Fibroblast of mammary gland (primary cell): ENCODE measurements at places on chromosomes 2 and 18.
A peak's percentile ranks its signal among the peaks of the same experiment; 100 is the strongest.

DNA sequence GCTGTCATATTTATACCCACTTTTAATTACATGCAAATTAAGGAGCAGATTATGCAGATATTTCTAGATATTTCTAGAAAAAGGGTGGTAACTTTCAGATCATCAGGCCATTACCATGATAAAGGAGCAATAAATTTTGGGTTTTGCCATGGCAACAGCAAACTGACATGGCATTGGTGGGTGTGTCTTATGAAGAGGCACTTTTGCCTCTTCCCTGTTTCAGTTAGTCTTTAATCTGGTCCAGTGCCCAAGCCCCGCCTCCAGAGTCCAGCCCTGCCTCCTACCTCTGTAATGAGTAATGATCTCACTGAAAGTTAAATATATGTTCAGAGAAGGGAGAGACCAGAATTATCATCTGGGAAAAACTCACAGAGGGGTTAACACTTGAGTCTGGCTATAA is 124.8 kb downstream of the SCG2 start:
- no peak for DNase-seq

- no peak for DNase-seq
Observed at GRCh38 chr2:240200230-240201051, 60.0 kb upstream of the OTOS start.

- DNase-seq: no peak
Observed at GRCh38 chr2:217872319-217872718, 130.5 kb downstream of the TNS1 start.

DNA sequence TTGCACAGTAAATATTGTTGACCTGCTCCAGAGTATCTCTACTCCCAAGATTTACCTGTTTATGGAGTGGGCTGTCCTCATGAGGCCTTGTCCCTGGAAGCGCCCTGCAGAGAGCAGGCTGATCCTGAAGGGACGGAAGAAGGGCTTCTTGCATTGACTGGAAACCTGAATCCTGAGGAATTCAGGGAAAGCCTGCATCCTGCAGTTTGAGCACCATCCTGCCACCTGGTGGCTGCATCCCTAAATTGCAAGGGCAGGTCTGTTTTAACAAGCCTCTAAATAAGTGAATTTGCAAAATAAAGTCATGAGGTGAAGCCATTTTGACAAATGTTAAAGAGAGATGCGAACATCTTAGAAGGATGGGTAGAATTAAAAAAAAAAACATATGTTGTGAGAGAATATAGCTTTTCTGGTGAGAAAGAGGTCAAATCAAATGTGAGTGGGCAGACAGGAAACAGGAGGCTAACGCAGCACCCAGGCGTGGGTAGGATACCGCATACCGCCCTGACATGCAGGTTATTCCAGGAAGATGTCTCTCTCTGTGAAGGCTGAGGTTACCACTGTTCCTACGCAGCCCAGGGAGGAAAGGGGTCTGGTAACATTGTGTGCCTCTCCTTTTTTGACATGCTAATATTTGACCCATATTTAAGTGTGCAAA is 754.9 kb downstream of the RNF144A start:
- DNase-seq: peak; percentile 68

DNA sequence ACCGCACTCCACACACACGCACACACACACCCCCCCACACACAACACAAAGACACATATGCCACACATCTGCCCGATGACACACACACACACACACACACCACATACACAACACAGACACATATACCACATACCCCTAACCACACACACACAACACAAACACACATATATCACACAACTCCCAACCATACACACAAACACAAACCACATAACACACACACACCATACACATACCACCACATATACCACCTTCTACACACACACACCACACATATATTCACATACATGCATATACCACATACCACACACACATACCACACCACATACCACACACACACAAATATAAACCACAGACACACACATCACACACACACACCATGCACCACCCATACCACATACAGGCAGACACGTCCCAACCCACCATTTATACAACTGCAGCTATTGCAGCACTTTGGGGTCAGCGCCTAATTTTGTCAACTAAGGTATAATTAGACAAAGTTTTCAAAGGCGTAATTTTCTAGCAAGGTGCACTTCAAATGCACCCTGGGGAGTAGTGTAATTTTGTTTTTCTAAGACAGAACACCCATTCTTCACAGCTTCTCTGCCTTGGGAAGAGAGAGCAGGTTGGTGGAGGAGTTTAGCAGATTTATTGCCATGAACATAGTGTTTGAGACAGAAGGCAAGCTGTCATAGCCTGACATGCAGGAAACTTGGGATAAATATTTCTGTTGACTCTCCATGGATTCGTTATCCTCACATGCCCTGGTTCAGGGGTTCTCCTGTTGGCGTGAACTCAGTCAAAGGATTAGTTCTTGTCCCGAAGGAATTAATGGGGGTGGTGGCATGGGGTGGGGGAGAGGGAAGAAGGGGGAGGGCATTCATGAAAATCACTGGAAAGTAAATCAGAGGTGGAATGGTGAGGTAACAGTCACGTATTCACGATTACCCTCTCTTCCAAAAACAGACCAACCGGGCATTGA is 416.1 kb downstream of the LPIN1 start:
- no peak for DNase-seq

- peak; percentile 17 for DNase-seq
Observed at GRCh38 chr2:206112108-206112507, 26.1 kb upstream of the INO80D start.

DNA sequence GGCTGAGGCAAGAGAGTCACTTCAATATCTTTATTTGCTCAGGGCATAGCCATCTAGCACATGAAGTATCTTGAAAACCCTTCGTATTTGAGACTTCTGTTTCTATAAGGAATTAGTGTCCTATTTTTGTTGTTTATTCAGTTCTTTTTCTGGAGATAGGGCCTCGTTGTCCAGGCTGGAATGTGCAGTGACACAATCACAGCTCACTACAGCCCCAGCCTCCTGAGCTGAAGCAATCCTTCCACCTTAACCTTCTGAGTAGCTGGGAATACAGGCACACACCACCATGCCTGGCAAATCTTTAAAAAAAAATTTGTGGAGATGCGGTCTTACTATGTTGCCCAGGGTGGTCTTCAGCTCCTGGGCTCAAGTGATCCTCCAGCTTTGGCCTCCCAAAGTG is 50.6 kb downstream of the PSMD14 start:
- no peak for DNase-seq

DNA sequence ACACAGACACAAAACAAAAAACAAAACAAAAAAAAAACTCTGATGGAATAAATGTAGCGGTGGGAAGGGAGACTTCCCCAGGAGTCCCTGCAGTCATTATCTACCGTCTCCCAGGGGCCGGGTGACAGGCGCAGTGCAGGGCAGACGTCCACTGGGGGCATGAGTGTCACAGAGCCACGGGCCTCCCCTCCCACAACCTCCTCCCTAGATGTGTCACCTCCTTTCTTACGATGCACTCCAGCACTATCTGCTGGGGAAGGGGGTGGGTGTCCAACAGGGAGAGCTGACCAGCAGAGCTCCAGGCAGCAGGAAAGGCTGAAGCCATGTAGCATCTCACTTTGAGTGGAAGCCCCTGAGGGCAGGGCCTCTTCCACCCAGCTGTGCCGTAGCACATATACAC is 84.5 kb downstream of the LONRF2 start:
- no peak for DNase-seq

- peak; percentile 57 for DNase-seq
Observed at GRCh38 chr18:56112013-56112749, 524.2 kb upstream of the TCF4 start.

DNA sequence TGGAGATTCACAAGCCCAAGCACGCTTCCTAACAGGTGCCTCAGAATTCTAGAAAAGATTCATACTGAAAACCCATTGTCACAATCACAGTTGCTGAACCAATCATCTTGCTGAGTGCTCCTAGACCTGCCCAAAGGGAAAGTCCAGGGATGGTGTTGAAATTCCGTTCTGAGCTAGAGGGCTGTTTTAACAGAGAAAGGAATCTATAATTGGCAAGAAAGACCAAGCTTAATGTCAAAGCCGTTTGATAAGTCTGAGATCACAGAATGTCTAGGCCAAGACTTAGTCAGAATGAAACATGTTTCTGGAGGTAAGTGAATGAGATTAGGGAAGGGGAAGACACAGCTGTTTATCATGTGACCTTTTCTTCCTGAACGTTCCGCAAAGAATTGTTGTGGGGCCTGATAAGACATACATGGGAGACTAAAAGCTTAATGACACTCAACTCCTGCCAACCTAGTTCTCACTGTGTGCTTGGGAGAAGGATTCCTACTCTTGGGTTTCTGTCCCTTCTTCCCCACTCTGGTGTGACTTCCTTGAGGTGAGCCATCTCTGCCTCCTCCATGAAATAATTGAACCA is 27.5 kb downstream of the PMAIP1 start:
- DNase-seq: peak; percentile 35

GRCh38 chr18:51039138-51040112 is 9.4 kb downstream of the SMAD4 start:
- peak; percentile 23 for DNase-seq

GRCh38 chr2:22843919-22844537 is 541.0 kb upstream of the KLHL29 start:
- no peak for DNase-seq

DNA sequence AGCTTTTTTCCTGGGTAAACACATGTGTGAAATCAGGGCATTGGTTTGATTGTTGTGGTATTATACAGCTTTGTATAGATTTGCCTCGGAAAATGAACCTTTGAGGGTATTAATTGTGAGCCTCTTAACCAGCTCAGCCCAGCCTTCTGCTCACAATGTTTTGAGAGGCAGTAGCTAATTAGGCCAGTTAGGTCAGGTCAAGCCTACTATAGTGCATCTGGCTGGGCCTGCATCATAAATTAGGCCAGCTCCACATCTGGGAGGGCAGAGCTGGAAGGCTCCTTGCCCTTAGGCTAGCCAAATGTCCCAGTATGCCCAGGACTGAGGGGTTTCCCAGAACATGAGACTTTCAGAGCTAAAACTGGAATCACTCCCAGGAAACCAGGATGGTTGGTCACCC is 43.0 kb downstream of the LRATD1 start:
- DNase-seq: no peak

GRCh38 chr2:235857598-235857997 is 310.6 kb downstream of the GBX2 start:
- no peak for DNase-seq

GRCh38 chr18:31410716-31411483 is 34.3 kb downstream of the DSG4 start:
- no peak for DNase-seq

- DNase-seq: no peak
Observed at GRCh38 chr2:1979138-1979537, 234.8 kb upstream of the PXDN start.

DNA sequence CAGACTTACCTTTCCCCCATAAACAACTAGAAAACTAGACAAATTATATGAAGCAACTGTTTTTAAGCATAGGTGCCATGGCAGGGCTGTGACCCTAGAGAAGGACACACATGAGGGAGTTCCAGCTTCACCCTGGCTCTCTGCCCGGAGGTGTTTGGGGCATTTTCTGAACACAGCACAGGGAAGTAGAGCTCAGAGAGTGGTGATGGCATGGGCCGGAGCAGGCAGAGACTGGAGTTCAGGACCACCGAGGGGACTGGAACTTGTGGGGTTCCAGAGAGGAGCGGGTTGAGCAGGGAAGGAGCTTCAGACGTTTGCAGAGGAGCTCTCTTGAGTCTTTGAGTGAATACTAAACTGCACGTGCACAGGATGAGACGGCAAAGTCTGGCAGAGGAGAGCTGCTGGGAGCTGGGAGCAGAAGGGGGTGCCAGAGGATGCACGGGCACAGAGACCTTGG is 26.5 kb upstream of the KLF11 start:
- no peak for DNase-seq

- no peak for DNase-seq
Observed at GRCh38 chr2:228257379-228257778, 75.9 kb upstream of the SPHKAP start.

DNA sequence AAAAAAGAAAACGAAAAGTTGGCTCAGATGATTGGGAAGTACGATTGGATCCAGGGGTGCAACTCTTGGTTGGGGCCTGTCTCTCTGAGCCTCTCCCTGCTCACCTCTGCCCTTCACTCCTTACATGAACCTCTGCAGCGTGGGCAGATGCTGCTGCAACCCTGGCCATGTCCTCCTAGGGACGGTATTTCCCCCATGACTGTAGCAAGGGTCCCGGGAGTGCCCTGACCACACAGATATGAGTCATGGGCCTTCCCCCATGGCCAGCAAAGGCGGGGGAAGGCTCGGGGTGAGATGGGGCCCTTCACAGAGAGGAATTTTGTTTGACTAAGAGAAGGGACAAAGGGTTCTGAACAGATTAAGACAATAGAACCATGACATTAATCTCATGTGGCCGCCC is 129.0 kb downstream of the NCK2 start:
- DNase-seq: peak; percentile 89

DNA sequence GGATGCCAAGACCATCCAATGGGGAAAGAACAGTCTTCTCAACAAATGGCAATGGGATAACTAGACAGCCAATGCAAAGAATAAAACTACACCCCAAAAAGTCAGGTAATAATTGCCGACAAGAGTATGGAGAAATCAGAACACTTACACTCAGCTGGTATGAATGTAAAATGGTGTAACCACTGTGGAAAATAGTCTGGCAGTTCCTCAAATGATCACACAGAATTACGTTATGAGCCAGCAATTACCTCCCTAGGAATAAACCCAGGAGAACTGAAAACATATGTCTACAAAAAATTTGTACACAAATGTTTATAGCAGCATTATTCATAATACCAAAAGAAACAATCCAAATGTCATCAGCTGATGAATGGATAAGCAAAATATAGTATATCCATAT is 8.8 kb downstream of the IWS1 start:
- peak; percentile 59 for DNase-seq

GRCh38 chr2:128374001-128374710 is 55.5 kb upstream of the HS6ST1 start:
- DNase-seq: peak; percentile 35

DNA sequence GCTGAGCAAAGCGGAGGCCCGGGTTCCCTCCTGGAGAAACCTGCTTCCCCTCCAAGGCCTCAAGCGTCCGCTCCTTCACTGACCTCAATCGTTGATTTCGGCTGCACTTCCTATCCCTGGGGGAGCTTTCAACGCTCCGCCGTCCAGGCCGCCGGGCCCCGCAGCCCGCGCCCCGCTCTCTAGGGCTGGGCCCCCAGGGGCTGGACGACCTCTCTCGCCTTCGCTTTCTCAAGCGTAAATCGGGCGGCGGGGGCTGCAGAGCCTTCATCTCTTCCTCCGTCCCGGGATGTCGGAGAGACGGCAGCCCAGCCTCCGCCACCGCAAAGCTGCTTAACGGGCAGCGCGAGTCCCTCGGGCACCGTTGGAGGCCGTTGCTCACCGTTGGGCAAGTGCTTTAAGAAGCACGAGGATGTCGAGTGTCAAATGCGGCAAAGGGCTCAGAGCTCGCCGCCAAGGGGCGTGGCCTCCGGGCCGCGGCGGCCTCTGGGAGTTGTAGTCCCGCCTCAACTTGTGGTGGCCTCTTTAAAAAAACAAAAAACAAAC is 8.5 kb downstream of the HES6 start:
- peak; percentile 70 for DNase-seq
